KBM-7 (cell line): ENCODE measurements at places on chromosomes 4 and X.
A peak's percentile ranks its signal among the peaks of the same experiment; 100 is the strongest.

- DNase-seq, result no peak
Measured at GRCh38 chr4:38230821-38231563, 270.8 kb downstream of the PTTG2 start.

DNA sequence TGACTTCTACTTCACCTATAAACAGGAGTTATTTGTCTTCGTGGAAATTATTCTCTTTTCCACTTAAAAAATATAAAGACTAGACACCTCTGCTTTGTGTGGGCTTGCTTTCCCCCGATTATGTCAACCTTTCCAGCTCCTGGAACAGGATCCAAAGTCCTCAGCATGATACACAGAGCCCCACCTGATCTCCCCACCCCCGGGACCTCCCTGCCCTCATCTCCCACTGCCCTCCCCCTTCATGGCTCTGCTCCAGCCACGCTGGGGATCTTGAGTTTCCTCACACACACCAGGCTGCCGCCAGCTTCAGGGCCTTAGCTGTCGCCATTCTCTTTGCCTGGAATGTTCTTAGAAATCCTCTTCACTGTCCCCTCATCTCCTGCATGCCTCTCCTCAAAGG, 55.3 kb downstream of the MBNL3 start:
- no peak for DNase-seq

DNA sequence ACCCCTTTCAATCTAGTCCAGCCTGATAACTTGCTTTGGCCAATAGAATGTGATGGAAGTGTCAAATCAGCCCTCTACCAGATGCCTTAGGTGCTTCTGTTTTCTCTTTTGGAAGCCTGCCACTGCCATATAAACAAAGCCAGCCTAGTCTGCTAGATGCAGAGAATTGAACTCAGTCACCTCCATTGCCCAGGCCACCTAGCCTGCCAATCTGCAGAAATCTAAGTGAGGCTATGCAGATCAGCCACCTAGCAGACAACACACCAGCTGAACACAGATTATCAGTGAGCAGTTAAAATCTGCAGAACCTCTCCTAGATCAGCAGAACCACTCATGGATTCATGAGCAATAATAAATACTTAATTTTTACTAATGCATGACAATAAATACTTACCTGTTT, 1108.2 kb downstream of the PCDH18 start:
- DNase-seq, result no peak

DNA sequence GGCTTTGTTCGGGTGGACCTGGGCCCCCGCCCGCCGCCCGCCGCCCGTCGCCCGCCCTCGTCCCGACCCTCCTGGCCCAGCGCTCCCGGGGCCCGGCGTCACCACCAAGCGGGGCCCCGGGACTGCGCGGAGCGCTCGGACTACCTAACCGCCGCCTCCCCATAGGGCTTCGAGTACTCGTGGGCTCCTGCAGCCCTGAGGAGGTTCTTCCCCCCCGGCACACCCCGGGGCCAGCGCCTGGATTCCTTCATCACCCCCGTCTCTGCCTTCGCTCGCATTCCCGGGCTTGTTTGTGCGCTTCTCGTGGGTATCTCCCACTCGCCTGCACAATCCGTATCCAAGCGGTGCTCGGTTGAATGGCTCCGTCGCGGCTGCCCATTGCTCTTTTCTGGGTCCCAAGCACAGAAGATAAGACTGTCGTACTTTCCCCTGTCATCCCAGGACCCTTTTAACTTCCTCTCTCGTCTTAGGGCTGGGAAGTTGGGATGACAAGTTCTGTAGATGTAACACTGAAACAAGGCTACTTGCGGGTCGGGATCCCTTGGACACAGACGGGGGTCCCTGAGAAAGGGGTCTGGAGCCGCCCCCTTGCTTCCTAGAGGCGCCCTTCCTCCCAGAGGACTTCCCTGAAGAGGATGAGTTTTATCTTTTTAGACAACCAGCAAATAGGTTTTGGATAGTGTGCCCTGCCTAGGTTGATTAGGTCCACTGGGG, 565 bp downstream of the MOB1B start:
- peak; percentile 57 for DNase-seq

- DNase-seq, result no peak
Measured at GRCh38 chr4:56570041-56570440, 64.5 kb downstream of the ARL9 start.

GRCh38 chr4:6504900-6505496, 32.6 kb upstream of the PPP2R2C start:
- DNase-seq, result no peak

DNA sequence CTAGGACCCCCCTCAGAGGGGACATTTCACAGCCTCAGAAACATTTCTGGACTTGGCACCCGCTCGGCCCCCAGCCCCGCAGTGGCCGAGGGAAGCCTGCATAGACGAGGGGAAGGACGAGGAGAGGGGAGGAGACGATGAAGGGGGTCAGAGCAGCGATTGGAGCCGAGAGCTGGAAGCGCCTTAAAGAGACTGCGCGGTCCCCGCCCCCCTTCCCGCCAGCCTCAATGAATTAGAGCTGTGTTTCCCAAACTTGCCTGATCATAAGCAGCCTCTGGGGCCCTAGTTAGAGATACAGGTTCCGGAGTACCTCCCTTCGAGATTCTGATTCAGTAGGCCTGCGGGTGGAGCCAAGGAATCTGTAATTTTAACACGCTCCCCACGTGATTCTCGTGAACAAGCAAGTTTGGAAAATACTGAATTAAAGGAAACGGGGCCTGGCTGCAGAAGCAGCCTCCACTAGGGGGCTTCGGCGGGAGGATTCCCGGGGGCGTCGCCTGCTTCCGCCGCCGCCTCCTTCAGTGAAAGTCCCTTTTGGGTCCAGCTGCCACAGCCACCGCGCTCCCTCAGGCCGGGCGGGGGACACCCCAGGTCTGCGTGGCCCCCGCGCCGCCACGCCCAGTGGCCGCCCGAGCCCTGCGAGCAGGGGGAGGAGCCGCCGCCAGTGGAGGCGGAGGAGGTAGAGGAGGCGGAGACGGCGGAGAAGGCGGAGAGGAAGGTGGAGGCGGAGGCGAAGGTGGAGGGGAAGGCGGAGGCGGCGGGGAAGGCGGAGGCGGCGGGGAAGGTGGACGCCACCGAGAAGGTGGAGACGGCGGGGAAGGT, at the start of gene USP27X:
Gene USP27X (plus strand): TSS at position 651 of the 822 bp plus-strand sequence. CDS start 824 bp downstream, outside the sequence.
- peak; percentile 93 for DNase-seq

DNA sequence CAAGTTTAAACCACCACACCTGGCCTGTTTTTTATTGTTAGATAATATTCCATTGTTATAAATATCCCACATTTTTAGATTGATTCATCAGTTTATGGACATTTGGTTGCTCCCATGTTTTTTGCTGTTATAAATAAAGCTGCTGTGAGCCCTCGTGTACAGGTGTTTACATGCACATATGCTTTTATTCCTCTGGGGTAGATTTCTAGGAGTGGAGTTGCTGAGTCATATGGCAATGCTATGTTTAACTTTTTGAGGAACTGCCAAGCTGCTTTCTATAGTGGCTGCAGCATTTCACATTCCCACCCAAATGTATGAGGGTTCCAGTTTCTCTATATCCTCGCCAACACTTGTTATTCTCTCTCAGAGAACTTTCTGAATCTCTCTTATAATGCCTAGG, 90.5 kb downstream of the TBL1X start:
- peak; percentile 65 for DNase-seq

- DNase-seq, result no peak
Measured at GRCh38 chr4:68461790-68462189, 14.5 kb downstream of the TMPRSS11E start.

- DNase-seq, result no peak
Measured at GRCh38 chrX:130105244-130105643, 5.1 kb downstream of the ELF4 start.

- no peak for DNase-seq
Measured at GRCh38 chr4:183607894-183608293, 51.1 kb downstream of the RWDD4 start.

- no peak for DNase-seq
Measured at GRCh38 chrX:102138064-102138463, 4.2 kb downstream of the TCEAL6 start.

- DNase-seq, result no peak
Measured at GRCh38 chr4:172725581-172725980, 443.0 kb upstream of the GALNT7 start.

DNA sequence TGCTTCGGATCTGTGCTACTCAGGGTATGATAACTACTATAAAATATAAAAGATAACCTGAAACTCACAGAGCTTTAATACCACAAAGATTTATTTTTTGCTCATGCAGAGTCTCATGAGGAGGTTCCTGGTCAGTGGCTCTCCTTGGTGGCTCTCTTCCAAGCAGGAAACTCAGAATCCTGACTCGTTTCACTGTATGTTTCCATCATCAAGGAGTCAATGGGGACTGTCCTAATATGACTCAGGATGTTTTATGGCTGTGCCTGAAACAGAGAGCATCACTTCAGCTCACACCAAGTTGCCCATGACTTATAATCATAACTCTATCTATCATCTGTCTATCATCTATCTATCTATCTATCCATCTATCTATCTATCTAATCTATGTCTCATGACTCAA, 620.8 kb upstream of the NR3C2 start:
- DNase-seq, result no peak

GRCh38 chr4:11634283-11634682, 205.6 kb upstream of the HS3ST1 start:
- DNase-seq, result no peak

DNA sequence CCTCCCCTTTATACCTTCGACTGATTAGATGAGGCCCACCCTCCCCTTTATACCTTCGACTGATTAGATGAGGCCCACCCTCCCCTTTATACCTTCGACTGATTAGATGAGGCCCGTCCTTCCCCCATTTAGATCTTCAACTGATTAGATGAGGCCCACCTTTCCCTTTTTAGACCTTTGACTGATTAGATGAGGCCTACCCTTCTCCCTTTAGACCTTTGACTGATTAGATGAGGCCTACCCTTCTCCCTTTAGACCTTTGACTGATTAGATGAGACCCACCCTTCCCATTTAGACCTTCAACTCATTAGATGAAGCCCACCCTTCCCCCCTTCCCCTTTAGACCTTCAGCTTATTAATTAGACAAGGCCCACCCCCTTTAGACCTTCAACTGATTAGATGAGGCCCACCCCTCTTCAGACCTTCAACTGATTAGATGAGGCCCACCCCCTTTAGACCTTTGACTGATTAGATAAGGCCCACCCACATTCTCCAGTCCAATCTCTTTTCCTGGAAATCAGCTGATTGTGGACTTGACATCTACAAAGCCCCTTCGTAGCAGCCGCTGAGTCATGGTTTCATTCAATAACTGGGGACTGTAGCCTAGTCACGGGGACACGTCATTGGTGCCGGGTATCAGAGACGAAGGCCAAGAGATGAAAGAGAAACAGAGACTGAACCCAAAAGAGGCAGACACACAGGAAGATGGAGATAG, 28.8 kb upstream of the IL3RA start:
- no peak for DNase-seq

DNA sequence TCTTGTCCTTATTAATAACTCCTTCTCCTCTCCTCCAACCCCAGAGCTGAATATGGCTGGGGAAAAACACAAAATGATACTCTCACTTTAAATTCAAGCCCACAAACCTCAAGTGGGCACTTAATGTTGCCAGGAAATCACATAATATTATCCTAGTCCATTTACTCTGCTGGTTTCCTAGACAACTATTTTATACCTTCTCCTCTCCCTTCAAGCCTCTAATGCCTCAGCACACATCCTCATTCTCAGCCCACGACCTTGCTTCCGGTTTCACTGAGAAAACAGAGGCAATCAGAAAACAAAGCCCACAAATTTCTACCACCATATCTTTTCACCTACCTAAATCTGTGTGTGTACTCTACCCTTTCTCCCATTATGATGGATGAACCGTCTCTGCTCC, 12.1 kb upstream of the CLCN5 start:
- peak; percentile 56 for DNase-seq

- no peak for DNase-seq
Measured at GRCh38 chr4:108143515-108143914, 25.2 kb downstream of the LEF1 start.

GRCh38 chr4:113921089-113921794, 58.2 kb downstream of the ARSJ start:
- no peak for DNase-seq

GRCh38 chrX:135389717-135390116, 32.0 kb upstream of the SMIM10L2A start:
- no peak for DNase-seq

DNA sequence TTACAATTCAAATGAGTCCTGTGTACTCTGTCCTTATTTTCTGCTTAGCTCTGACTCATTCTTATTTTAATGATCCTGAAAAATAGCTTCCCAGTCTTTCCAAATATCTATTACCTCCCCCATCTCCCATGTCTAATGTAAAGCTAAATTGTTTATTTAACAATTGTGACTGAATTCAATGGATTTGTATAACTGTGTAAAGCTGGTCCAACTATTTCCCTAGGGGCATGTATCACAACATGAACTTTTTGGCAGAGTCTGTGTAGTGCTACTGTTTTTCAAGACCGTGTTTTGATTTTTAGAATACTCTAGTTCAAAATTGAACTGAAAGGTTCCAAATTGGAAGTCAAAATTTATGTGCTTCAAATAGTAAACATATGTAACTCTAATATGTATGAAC, 67.8 kb downstream of the SPCS3 start:
- DNase-seq, result no peak

- no peak for DNase-seq
Measured at GRCh38 chr4:109801895-109802319, at the start of gene CFI. Gene CFI, minus strand, starts transcription at chr4:109801999. Its CDS starts 28 bp downstream, at chr4:109801971.

DNA sequence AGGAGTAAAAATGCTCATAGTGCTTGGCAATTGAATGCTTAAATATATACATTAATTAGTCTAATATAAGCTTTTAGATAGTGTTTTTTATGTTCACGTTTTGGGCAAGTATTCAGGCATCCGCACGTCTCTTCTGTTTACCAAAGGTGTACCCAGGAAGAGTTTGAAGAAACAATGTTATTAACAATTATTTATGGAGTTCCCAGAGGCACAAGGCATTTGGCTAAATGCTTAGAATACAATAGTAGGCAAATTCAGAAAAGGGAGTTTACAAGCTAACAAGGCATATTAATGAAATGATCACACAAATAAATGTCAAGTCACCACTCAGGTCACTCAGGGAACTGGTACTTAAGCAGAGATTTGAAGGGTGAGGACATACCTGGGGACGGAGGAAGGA, 294.8 kb downstream of the TENM3 start:
- DNase-seq, result no peak

DNA sequence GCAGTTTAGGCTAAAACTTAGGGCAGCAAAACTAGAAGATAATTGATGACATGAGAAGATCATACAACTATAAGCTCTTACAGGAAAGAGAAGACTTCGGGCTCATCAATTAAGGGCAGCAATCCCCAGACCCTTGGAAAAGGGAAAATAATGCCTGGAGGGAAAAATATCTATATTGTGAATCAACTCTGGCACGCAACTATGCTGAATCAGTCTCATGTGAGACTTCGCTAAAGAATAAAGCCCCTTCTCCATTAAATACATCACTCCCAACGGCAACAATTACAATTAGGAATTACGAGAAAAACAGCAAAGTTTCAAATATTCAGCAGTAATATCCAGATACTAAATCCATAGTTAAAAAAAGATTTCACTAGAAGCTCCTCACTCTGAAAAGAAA, 2016.8 kb upstream of the IGFBP7 start:
- DNase-seq, result no peak

- DNase-seq, result peak; percentile 8
Measured at GRCh38 chr4:78885598-78885997, 53.6 kb downstream of the PAQR3 start.

DNA sequence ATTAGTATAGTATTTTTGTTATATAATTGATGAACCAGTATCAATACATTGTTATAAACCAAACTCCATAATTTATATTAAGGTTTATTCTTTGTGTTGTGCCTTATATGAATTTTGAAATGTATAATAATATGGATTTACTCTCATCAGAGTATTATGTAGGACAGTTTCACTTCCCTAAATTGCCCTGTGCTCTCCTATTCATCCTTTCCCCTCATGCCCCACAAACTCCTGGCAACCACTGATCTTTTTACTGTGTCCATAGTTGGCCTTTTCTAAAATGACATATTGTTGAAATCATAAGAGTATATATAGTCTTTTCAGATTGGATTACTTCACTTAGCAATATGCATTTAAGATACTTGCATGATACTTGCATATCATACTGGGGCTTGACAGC, 958.1 kb upstream of the GRID2 start:
- DNase-seq, result no peak
